H7 (cell line): ENCODE measurements at places on chromosomes 7 and 10. TPM values are rescaled to one million over a fixed set of nuclear protein-coding genes. Genes with fewer than 3 reads are reported as not detected.

- DNase-seq = no peak
These were observed 212.6 kb downstream of the WDR11 start for GRCh38 chr10:121063744-121064143.

DNA sequence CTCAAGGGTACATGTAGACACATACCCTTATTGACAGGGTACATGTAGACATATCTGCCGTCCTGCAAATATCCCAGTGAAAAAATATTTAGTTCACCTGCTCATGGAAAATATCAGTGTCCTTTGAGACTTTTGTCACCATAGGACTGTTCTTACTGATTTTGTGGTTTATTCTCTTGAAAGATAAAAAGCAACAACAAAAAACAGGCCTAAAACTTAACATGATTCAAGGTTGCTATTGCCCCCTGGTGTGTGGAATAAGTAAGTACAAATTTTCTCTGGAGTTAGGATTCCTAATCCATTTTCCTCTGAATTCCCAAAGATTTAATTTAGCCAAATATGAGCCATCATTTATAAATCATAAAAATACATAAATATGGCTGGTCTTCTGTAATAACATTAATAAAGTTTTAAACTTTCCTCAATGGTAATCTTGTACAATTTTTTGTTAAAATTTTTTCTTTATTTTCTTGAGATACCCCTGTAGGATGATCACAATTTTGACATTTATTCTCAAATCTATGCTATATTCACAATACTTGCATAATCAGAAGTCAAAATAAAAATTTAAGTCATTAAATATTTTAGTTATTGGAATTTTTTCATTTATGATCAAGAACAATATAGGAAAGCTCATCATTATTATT, 741.4 kb upstream of the POT1 start:
- peak; percentile 3 for DNase-seq

The APBB1IP gene
- total RNA-seq = not detected in 2 replicates

GRCh38 chr7:45080958-45081669, 7.7 kb downstream of the NACAD start:
- DNase-seq = peak; percentile 24

The MRLN gene
- not detected in 2 replicates for total RNA-seq

DNA sequence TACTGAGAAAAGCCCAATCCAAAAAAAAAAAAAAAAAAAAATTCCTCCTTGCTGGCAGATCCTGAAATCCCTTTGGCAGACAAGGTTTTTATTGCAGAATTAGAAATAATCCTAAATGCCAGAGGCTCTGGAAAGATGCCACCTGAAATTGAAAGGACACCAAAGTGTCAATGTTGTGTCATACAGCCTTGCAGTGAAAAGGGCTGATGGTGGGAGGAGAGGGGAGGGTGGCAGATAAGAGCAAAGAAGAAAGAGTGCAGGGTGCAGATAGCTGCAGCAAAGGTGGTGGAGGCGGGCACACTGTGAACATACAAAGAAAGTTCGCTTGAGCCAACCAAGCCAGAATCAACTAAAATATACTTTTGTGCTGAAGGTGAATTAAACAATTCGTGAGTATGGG, 8.2 kb upstream of the OPTN start:
- no peak for DNase-seq

The GPR15LG gene
- not detected in 2 replicates for total RNA-seq

DNA sequence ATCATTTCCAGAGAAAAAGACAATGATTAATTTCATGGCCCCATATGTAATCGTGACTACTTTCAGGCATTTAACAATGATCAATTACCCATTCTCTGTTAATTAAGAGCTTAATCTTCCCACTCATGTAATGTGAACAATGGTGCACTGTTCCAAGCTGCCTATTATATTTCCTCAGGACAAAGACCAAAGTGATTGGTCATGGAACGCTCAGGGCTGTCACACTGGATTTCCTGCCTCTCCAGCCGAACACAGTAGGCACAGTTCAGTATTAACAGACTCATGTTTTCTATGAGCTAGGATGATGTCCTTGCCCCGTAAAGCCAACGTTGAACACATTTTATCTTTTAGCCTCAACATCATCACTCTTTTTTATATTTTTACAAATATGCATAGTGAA, 142.7 kb upstream of the FZD8 start:
- no peak for DNase-seq

GRCh38 chr10:52068485-52068884, 245.6 kb upstream of the DKK1 start:
- DNase-seq = no peak

GRCh38 chr7:15692501-15693020, 6.1 kb upstream of the MEOX2 start:
- DNase-seq = no peak

DNA sequence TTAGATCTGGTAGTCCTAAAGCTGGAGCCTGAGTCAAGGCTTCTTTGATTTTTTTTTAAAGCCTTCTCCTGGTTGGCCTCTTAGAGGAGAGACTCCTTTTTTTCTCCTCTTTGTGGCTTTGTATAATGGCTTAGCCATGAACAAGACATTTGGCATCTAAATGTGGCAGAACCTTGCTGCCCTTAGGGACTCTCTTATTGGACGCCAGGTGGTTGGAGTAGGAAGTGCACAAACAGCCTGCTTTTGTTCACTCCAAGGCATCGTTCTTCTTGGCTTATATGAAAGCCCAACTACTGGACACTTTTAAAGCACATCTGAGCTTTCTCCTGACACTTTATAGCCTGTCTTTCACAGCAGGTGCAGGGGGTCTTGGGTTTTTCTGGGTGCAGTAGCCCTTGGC, 25.0 kb downstream of the ZPBP start:
- DNase-seq = no peak

- peak; percentile 11 for DNase-seq
These were observed 69.3 kb downstream of the ETV1 start for GRCh38 chr7:13920053-13920697.
